PC-3 (cell line): ENCODE measurements at places on chromosomes 12 and 14. TPM values are rescaled to one million over a fixed set of nuclear protein-coding genes. Genes with fewer than 3 reads are reported as not detected.

Gene LALBA
- total RNA-seq, result not detected in 2 replicates

Gene PLA2G1B
- total RNA-seq, result not detected in 2 replicates

Gene NAV3
- 1.6 and 6.8 TPM in 2 replicates for total RNA-seq

Gene PLEKHH1
- 6.2 and 11.1 TPM in 2 replicates for total RNA-seq

Gene SIX6
- not detected in 2 replicates for total RNA-seq

Gene KRT6A
- total RNA-seq, result 46.3 and 61.2 TPM in 2 replicates

Gene FSCB
- 0.12 and 0.15 TPM in 2 replicates for total RNA-seq

Gene GPR84
- not detected in 2 replicates for total RNA-seq

Gene MIPOL1
- total RNA-seq, result 14.2 and 22.5 TPM in 2 replicates

Gene GSG1
- 0.77 TPM in 1 of 2 replicates, not detected in the other for total RNA-seq

Gene AKAP3
- total RNA-seq, result 1.1 and 1.9 TPM in 2 replicates

Gene ANO4
- not detected in 2 replicates for total RNA-seq

Gene VPS37B
- 74.3 and 80.8 TPM in 2 replicates for total RNA-seq

Gene RD3L
- not detected in 2 replicates for total RNA-seq
